ENCODE measurements at places on chromosomes 1 and 21.

DNA sequence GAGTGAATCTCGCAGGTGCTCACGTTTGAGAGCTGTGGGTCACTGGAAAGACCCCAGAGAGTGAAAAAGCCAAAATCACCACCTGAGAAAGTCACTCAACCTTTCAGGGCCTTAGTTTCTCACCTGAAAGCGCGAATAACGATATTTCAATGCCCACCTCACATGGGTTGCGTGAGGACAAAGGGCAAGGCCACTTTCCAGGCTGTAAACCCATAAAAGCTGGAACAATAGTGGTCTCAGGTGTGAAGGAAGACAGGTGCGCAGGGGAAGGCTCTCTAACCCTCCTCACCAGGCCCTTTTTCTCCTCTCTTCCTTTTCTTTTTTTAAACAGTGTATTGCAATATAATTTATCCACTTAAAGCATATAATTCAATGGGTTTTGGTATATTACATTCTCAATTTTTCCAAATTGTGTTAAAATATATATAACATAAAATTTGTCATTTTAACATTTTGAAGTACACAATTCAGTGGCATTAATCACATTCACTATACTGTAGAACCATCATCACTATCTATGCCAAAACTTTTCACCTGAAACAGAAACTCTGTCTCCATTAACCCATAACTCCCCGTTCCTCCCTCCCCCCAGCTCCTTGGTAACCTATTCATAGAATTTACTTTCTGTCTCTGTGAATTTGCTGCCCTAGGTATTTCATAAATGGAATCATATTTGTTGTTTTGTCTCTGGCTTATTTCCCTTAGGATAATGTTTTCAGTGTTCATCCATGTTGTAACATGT lies 118.4 kb upstream of the TNR start:
- no peak for DNase-seq

DNA sequence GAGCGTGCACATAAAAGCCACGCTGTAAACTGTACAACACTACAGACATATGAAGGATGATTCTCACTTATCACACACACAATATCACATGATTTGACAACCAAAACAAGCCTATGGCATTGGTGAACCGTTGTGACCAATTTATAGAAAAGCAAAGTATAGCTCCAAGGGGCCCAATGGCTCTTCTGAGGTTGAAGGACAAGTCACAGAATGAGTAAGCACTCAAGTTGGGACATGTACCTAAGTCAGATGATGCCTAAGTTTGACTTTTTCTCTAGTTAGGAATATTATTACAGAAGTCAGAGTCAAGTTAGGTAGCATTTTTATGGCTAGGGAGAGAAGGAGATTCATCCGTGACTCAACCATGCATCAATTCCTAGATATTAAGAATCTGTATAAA lies 45.7 kb downstream of the PLPP3 start:
- DNase-seq = no peak

DNA sequence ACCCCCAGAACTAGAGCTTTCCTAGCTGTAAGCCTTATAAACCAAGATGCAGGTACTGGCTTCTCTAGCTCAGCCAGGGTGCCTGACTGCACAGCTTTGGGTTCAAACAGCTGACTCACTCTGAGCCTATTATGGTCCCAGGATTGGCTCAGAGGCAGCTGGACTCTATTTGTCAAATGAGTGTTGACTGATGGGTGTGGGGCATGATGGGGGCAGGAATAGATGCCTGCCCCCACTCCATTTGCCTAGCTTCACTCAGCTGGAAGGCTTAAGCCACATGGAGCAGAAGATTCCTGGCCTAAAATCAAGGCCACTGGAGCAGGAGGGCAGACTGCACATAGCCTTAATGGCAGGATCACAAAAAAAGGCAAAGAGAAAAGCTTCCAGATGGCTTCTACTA lies 90.5 kb downstream of the PIK3R3 start:
- no peak for DNase-seq

DNA sequence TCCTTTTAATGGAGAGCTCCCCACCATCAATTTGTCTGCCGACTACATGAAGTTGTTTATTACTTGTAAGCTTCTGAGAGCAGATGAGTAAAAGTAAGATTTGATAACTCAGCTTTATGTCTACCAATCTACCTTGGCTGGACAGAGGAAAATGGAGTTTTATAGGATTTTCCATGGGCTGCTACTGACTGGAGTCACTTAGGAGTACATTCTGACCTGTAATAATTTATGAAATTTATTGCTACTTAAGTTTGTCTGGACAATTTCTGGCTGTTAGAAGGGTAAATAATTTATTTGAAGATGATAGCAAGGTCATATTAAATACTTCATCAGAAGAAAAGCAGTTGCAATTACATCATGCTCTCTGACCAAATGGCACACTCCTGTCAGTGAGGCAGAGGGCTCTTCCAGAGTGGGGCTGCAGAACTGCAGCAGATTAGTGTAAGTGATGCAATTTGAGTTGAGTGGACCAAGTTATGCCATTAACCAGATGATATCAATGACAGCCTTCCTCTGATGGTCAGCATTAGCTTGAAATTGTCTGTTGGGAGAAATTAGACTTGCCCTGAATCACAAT lies 736.7 kb upstream of the PTBP2 start:
- DNase-seq = no peak

DNA sequence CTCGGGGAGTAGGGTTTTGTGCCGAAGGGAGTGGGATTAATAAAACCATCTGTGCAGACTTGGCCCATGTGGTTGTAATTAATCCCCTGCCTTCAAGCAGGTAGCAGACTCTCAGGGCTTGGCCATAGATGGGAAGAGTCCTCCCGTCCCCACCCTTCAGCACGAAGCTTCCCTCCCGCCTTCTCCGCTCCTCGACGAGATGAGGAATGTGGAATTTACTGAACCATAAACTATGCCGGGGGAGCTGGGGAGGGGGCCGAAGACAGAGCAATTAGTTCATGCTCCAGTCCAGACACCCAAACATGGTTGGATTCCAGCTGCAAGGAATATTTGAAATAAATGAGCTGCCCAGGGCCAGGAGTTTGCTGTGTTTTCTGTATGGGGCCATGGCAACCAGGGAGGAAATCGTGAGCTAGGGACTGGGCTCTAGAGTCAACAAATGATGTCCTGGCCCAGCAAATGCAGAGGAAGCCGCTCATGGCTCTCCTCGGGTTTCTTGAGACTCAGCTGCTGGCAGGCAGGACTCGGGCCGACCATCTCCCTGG lies 78.8 kb downstream of the SPSB1 start:
- DNase-seq = no peak

DNA sequence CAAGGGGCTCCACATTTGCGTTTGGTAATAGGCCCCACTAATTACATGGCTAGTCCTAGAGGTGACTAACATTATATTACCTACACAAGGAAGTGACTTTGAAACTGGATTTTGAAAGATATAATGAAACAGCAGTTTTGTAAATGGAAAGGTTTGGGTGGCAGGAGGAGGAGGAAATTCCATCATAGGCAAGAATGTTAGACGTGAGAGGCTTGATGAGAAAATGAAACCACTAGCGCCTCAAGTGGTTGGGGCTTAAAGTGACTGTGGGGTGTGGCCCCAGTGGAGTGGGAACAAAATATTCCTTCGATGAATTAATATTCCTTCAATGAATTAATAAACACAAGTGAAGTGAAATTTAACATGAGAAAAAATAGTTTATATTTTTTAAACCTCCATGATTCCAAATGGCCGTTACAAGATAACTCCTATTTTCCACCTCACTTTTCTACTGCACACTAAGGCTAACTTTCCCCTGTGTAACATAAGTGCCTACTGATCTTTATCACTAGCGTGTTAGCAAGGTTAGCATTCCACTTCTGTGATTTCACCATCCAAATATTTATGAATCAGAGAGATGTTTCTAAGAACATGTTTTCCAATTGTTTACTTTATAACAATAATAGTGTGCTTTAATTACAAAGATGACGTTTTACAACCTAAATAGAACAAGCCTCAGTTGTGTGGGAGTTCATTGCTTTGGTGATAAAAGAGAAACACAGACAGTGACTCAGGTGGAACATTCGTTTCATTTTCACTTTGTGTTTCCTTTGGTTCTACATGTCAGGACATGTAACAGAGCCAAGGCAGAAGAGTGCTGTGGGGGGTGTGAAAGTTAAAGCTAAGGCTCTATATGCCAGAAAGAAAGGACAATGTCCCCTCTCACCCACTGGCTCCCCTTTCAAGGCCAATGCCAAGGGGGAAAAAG lies 12.5 kb upstream of the ATF3 start:
- no peak for DNase-seq
